Activated T-helper 2 cell treated with anti-CD3 and anti-CD28 coated beads, Interferon-gamma antibody, Interleukin-2, Interleukin-4, amounts not matched to agents 10 μg/mL and 5 μg/mL and 100 μg/mL, durations not matched to agents 14 hours and 24 hours and 36 hours (primary cell): ENCODE measurements at places on chromosomes 3 and 15.

DNA sequence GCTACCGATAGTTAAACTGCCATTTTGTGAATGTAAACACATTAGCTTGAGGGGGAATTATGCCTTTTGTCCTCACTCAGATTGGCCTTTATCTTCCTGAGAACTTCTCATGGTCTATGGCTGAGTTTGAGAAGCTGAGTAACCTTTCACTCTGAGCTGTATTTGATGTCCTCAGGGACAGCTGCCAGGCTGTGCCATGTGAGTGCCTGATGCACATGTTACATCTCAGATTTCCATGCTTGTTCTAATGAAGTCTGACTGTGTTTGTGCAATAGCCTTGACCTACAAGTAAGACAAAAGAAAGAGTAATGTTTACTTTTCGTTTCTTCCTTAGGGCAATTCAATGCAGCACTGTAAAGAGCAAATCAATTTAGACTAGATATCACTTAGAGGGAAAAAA lies 44.1 kb upstream of the ARL6 start:
- no peak for DNase-seq
- no peaks in the 10 kb centered on the region for H3K4me1 ChIP-seq
- H3K27me3 ChIP-seq: peaks cover 3% of the 10 kb centered on the region
- H3K36me3 ChIP-seq: no peaks in the 10 kb centered on the region
- H3K27ac ChIP-seq: no peak overlapping the region

GRCh38 chr3:45642731-45643152 lies 46.5 kb upstream of the SACM1L start:
- no peak for DNase-seq
- H3K27me3 ChIP-seq: no peaks in the 10 kb centered on the region
- no peak overlapping the region for H3K4me3 ChIP-seq
- peaks cover 18% of the 10 kb centered on the region for H3K36me3 ChIP-seq

GRCh38 chr3:114294940-114295480 lies 1.2 kb downstream of the TIGIT start:
- DNase-seq: no peak
- H3K27ac ChIP-seq: no peak overlapping the region
- H3K4me3 ChIP-seq: no peak overlapping the region
- peaks cover 1% of the 10 kb centered on the region for H3K36me3 ChIP-seq
- H3K27me3 ChIP-seq: no peaks in the 10 kb centered on the region

- DNase-seq: no peak
- no peaks in the 10 kb centered on the region for H3K4me1 ChIP-seq
- no peak overlapping the region for H3K4me3 ChIP-seq
- H3K27me3 ChIP-seq: no peaks in the 10 kb centered on the region
- H3K36me3 ChIP-seq: no peaks in the 10 kb centered on the region
Measured at GRCh38 chr3:177731644-177732268, 534.5 kb upstream of the TBL1XR1 start.

DNA sequence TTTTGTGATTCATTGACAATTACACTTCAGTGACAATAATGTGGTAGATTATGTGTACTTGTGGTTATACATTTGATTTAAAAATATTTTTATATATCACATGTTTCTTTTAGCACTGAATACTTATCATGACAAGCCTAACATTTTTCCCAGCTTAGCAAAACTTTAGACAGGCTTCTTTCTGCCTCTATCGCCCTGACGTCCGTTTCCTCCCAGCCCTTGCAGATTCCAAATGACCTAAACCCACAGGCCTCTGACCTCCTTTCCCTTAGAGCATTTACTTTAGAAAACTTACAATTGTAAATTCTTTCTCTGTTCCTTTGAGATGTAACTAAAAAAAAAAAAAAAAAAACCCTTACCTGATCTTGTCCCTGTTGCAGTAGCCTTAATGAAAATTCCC lies 326.1 kb downstream of the UNC13C start:
- DNase-seq: no peak
- H3K27me3 ChIP-seq: no peaks in the 10 kb centered on the region
- H3K4me1 ChIP-seq: no peaks in the 10 kb centered on the region
- H3K36me3 ChIP-seq: no peaks in the 10 kb centered on the region
- no peak overlapping the region for H3K4me3 ChIP-seq

GRCh38 chr3:4596612-4597011 lies 103.5 kb downstream of the ITPR1 start:
- no peak for DNase-seq
- peaks cover 41% of the 10 kb centered on the region for H3K4me1 ChIP-seq
- H3K4me3 ChIP-seq: no peak overlapping the region
- no peaks in the 10 kb centered on the region for H3K27me3 ChIP-seq

DNA sequence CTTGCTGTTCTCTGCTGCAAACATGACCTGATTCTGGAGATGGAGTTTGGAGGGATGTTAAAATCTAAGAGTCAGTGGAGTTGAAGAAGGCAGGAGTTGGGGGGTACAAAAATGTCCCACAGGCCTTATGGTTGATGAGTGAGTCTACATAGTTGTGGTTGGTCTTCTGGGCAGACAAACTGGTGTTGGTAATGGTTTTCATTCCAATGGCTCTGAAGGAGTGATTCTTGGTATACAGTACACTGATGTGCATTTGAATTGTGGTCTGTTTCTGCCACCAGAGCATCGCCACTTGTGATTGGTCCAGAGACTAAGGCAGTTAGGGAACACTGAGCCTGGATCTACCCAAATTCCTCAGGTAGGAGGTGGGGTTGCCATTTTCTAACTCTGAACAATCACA lies 514.1 kb upstream of the CFAP20DC start:
- H3K27ac ChIP-seq: no peak overlapping the region
- H3K27me3 ChIP-seq: no peaks in the 10 kb centered on the region
- H3K4me1 ChIP-seq: peaks cover 27% of the 10 kb centered on the region

- no peak overlapping the region for H3K4me3 ChIP-seq
- H3K36me3 ChIP-seq: no peaks in the 10 kb centered on the region
- H3K27ac ChIP-seq: peak overlapping the region; percentile 96
- DNase-seq: no peak
Measured at GRCh38 chr15:65833501-65834205, 35.6 kb upstream of the RAB11A start.

- H3K4me1 ChIP-seq: no peaks in the 10 kb centered on the region
- DNase-seq: no peak
- no peak overlapping the region for H3K27ac ChIP-seq
- H3K36me3 ChIP-seq: no peaks in the 10 kb centered on the region
- no peak overlapping the region for H3K4me3 ChIP-seq
Measured at GRCh38 chr15:77846986-77847385, 214.3 kb upstream of the LINGO1 start.

DNA sequence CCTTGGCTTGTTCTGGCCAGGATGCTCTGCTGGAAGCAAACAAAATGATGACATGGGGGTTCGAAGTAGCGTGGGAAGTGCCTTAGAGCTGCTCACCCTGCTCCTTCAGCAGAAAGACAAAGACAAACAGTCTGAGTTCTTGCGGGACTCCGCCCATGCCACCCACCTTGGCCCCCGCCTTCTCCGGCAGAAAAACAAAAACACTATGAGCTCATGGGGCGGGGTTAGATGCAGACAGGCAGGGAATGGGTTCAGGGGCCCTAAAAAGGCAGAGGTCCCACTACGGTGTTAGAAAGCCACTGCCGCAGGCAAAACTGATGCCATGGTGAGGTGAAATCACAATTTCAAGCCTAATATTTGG lies 9.7 kb upstream of the NCKIPSD start:
- H3K4me1 ChIP-seq: peaks cover 6% of the 10 kb centered on the region
- H3K27me3 ChIP-seq: no peaks in the 10 kb centered on the region
- H3K27ac ChIP-seq: no peak overlapping the region
- peaks cover 59% of the 10 kb centered on the region for H3K36me3 ChIP-seq
- DNase-seq: no peak

- H3K4me1 ChIP-seq: peaks cover 3% of the 10 kb centered on the region
- no peaks in the 10 kb centered on the region for H3K36me3 ChIP-seq
Measured at GRCh38 chr15:43316016-43316970, 14.1 kb downstream of the LCMT2 start.

DNA sequence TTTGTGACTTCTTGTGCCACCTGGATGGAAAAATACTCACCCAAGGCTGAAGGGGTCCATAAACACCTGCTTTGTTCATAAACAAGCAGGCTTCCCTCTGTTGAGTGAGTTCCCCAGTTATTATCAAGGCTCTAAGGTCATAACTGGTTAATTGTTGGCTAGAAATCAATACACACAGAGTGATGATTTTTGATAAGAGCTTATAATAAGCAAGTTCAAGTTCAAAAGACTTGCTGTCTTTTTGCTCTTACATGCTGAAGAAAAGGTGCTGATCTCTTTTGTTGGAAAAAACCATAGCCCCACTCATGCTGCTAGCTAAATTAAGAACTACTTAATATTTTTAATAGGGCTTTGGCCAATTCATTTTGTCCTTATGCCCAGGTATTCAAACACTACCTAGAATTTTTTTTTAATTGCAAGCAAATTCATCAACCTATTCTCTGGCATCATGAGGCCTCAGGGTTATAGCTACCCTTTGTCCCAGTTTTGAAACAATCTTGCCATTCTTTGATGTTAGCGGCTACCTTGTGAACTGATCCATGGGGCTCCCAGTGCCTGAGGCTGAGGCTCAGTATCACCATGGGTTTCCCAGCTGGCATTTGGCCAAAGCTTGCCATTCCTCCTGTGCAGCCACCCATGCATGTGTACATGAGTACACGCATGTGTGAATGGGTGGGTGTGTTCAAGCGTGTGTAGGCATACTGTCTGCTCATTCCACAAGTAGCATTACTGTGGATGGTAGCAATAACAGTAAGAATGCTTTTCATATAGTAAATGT lies 127.6 kb upstream of the LPP start:
- no peaks in the 10 kb centered on the region for H3K27me3 ChIP-seq
- no peak overlapping the region for H3K4me3 ChIP-seq
- no peaks in the 10 kb centered on the region for H3K36me3 ChIP-seq
- no peak for DNase-seq
- no peak overlapping the region for H3K27ac ChIP-seq
- peaks cover 3% of the 10 kb centered on the region for H3K4me1 ChIP-seq

- no peaks in the 10 kb centered on the region for H3K36me3 ChIP-seq
- no peaks in the 10 kb centered on the region for H3K4me1 ChIP-seq
Measured at GRCh38 chr3:31942446-31942845, 38.6 kb downstream of the OSBPL10 start.

DNA sequence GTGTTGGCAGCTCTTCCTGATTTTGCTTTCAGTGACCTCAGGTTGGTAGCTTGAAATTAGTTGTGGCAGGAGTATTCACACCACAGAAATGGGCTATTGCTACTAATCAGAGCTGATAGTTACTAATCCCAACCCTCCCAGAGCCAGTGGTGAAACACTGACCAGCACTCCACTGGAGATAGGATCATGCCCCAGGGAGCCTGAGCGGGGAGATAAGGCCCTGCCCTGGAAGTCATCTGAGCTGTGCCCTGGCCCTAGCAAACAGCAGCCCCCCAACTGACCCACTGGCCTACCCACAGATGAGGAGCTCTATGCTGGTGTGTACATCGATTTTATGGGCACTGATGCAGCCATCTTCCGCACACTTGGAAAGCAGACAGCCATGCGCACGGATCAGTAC lies 9.4 kb upstream of the GNAT1 start:
- no peak for DNase-seq
- H3K4me3 ChIP-seq: no peak overlapping the region
- H3K27ac ChIP-seq: no peak overlapping the region
- H3K4me1 ChIP-seq: no peaks in the 10 kb centered on the region

- DNase-seq: no peak
- peaks cover 3% of the 10 kb centered on the region for H3K27me3 ChIP-seq
- H3K4me3 ChIP-seq: no peak overlapping the region
- no peaks in the 10 kb centered on the region for H3K36me3 ChIP-seq
- no peak overlapping the region for H3K27ac ChIP-seq
Measured at GRCh38 chr15:61106044-61106834, 122.9 kb downstream of the RORA start.

GRCh38 chr15:91227766-91228165 lies 127.7 kb downstream of the SV2B start:
- H3K36me3 ChIP-seq: no peaks in the 10 kb centered on the region
- H3K27me3 ChIP-seq: peaks cover 8% of the 10 kb centered on the region
- no peak overlapping the region for H3K27ac ChIP-seq
- DNase-seq: no peak

GRCh38 chr15:101651554-101652097 lies 555 bp downstream of the TM2D3 start:
- H3K27me3 ChIP-seq: no peaks in the 10 kb centered on the region
- H3K27ac ChIP-seq: peak overlapping the region; percentile 90
- peaks cover 48% of the 10 kb centered on the region for H3K36me3 ChIP-seq
- no peak for DNase-seq

DNA sequence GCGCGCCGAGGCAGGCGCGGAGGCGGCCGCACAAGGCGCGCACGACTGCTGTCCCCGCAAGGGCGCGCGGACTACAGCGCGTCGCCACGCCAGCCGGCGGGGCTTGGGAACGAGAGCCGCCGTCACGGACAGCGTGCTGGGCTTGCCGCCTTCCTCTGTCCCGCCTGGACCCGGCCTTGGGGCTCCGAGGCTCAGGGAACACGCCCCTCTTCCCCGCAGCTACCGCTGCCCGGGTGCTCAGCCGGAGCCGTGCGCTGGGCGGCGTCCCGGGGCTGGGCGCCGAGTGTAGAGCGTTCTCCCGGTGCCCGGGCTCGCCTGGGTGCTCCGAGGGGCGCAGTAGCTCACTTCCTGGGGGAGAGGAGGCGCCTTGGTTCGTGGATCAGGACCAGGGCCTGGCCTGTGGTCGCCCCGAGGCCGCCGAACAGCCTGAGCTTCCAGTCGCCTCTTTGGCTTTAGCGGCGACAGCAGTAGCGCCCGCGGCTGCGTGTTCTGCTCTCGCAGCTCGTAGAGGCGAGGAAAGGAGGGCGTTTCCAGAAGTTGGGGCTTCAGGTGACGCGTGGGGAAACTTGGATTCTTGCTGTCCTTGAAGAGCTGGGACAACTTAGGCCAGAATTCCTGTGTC lies 226.7 kb upstream of the C2CD4B start:
- no peak overlapping the region for H3K27ac ChIP-seq
- peaks cover 29% of the 10 kb centered on the region for H3K27me3 ChIP-seq
- peak overlapping the region; percentile 93 for H3K4me3 ChIP-seq
- no peaks in the 10 kb centered on the region for H3K36me3 ChIP-seq
- peaks cover 14% of the 10 kb centered on the region for H3K4me1 ChIP-seq

DNA sequence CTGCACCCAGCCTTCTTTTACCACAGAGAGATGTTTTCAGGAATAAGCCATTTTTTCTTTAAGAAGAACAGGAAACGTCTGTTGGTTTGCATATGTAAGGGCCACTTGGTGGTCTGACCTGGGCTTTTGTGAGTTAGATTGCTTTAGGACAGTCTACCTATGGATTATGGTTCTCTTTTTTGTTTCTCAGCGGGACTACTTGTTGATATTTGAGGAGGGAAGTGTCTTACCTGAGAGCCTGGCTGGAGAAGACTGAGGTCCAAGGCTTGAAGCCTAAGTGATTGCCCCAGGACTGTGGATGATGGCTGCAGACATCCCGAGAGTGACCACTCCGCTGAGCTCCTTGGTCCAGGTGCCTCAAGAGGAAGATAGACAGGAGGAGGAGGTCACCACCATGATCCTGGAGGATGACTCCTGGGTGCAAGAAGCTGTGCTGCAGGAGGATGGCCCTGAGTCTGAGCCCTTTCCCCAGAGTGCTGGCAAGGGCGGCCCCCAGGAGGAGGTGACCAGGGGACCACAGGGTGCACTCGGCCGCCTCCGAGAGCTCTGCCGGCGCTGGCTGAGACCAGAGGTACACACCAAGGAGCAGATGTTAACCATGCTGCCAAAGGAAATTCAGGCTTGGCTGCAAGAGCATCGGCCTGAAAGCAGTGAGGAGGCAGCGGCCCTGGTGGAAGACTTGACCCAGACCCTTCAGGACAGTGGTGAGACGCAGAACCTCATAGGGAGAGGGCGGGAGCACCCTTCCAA lies 3.0 kb downstream of the ZSCAN2 start:
- no peaks in the 10 kb centered on the region for H3K27me3 ChIP-seq
- no peak overlapping the region for H3K4me3 ChIP-seq
- peaks cover 30% of the 10 kb centered on the region for H3K4me1 ChIP-seq
- no peak for DNase-seq
- peaks cover 36% of the 10 kb centered on the region for H3K36me3 ChIP-seq

- no peak overlapping the region for H3K27ac ChIP-seq
- H3K4me3 ChIP-seq: no peak overlapping the region
- H3K4me1 ChIP-seq: no peaks in the 10 kb centered on the region
- DNase-seq: no peak
- H3K36me3 ChIP-seq: no peaks in the 10 kb centered on the region
- peaks cover 23% of the 10 kb centered on the region for H3K27me3 ChIP-seq
Measured at GRCh38 chr3:190001426-190001825, 119.3 kb downstream of the P3H2 start.
